ENCODE measurements at places on chromosomes 11 and 22.

DNA sequence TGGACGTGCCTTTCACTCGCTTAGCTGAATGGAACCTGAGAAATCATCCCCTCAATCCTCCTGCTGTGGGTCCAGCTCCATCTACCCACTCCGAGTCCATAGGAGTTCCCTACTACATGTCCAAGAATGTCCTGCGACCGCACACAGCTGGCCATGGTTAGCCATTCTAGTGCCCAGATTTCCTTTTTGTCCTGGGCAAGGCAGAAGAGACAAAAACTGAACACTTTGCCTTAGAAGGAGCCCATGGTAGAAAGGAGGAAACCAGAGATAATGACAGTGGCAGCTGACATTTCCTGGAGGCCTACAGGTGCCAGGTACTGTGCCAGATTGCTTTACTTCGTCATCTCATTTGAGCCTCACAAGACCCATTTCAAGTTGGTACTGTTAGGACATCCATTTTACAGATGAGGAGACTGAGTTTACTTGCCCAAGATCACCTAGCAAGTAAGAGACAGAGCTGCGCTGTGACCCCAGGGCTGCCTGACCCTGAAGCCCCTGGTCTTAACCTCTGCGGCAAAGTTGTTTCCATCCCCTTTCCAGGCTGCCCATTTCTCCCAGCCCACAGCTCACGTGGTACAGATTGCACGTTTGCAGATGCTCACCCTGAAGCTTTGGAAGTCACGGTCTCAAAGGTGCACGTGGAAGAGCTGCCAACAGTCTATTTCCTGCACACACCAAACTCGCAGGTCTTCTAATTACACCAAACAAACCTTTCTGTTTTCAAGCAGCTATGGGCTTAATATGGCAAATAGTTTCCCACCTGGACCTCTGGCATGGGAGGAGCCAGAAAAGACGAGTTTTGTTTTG lies 112.7 kb downstream of the ZBTB16 start:
- DNase-seq = no peak

GRCh38 chr22:26273011-26273675 lies 103.9 kb downstream of the SEZ6L start:
- no peak for DNase-seq

DNA sequence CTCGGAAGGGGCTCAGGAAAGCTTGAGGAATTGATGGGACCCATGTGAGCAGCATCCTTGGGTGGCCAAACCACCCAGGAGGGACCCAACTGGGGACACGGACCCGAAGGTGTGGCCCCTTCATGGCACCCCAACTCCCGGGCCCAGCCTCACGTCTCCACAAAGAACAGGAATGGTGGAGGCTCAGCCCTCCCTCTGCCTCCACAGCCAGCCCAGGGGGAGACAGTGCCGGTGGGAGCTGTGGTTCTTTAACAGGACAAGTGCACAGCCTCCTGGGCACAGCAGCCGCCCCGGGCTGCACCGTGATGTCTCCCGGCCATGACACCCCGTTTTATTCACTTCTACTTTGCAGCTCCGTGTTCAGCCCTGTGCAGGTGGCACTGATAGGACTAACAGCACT lies 587.2 kb downstream of the BRD1 start:
- no peak for DNase-seq

- DNase-seq = no peak
Measured at GRCh38 chr11:19705936-19706335, 6.7 kb upstream of the NAV2 start.

- no peak for DNase-seq
Measured at GRCh38 chr11:96221244-96222070, 121.5 kb downstream of the MAML2 start.

DNA sequence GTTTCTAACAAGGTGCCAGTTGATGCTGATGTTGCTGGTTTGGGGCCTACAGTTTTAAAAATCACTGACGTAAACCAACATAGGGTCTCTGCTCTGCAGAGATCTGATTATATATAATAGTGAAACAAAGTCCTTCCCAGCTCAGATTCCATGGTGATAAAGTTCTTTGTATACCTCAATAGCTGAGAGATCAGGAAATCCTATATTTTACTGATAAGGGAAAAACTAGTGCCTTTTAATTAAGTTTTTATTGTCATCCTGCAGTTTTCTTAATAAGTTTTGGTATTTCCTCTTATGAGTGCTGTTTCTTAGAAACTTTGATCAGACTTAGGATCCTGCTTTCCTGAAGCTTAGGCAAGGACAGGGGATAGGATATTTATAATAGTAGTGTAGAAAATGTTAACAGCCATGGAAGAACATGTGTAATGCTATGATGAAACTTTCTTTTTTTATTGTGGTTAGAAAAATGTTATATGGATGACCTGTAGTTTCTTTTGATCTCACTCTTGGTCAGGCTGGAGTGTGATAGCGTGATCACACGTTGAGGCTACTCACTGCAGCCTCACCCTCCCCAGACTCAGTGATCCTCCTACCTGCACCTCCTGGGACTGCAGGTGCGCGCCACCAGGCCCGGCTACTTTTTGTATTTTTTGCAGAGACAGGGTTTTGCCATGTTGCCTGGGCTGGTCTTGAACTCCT lies 14.1 kb downstream of the CAPRIN1 start:
- no peak for DNase-seq

DNA sequence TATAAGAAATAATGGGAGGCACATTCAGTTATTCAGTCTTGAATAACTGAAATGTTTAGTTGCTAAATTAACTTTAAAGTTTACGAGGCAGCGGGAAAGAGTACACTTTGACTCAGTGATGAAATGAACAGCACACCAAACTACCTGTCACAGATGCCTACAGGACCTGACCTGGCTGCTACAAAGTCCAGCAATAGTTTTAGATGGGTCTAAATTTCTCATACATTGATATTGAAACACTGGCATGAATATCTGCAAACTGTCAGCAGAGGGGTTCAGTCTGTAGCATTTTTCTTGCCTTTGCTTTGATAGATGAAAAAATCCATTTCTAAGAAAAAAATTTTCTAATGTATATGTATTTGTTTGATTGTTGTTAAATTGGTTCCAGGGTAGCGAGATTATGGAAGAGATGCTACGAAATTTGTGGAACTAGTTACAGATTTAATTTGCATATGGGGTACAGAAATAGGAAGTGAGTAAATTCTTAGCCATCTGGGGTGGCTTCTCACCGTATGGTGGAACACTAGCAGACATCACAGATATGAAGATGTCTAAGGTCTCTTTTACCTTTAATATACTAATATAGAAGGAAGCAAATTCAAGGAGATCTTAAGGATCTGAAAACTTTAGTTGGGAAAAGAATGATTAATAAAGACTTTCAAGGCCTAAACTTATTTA lies 20.8 kb upstream of the GAB2 start:
- DNase-seq = no peak

- DNase-seq = no peak
Measured at GRCh38 chr11:106683435-106683834, 334.8 kb downstream of the GUCY1A2 start.

DNA sequence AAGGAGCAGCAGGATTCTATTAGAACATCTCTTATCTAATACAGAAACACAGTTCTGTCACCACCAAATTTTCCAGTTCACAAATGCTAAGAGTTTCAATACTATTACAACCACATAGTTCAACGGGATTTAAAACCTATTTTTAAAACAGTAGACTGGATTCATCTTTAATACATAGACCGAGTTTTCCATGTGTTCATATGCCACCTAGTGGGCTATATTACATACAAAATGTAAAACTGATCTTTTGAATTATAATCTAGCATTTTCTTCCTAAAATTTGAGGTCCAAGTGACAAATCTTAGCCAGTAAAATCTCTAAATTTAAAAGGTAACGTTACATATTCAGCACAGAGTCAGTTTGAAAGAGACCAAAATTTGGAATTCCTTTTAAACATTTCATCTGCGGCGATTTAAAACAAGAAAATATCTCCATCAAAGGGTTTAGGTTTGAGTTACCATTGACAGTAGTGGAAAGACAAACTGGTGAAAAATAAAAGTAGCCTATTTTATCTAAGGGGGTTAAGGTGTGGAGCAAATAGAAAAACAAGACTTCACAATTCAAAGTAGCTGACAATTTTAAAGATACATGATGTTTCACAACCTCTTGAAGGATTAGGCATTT lies 269.3 kb upstream of the MPPED2 start:
- no peak for DNase-seq

DNA sequence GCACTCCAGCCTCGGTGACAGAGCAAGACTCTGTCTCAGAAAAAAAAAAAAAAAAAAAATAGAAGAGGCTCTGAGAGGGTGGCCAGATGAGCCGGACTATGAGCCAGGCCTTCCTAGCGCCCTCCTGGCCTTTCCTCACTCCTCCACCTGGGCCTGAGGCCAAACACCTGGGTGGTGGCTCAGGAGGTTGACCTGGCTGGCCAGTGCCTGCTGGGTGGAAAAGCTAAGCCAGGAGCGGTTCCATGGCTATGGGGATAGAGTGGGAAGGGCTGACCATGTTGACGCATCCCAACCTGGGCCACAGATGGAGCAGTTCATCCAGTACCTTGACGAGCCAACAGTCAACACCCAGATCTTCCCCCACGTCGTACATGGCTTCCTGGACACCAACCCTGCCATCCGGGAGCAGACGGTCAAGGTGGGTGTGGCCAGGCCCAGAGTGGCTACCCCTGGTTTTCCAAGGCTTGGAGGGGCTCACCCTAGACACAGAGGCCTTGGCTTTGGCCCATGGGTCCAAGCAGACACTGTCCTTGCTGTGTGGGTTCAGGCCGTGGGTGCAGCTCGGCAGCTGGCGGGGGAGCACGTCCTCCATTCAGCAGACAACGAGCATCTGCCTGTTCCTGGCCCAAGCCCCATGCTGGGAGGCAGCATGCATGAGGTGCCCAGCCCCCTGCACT lies 7.6 kb downstream of the SCYL1 start:
- no peak for DNase-seq

DNA sequence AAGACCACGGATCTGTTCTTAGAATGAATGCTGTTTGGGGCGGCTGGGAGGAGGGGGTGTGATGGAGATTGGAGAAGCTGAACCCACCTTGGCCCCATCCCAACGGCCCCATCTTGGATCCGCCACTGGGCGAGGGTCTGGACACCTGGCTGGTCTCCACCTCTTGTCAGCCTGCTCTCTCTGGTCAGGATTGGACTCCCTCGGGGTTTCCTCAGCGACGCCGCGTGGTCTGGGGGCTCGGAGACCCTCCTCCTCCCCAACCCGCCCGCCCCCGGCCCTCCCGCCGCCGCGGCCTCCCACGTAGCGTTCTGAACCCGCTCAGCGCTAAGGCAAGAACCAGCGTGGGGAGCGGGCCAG lies 4.3 kb upstream of the FLI1 start:
- no peak for DNase-seq

DNA sequence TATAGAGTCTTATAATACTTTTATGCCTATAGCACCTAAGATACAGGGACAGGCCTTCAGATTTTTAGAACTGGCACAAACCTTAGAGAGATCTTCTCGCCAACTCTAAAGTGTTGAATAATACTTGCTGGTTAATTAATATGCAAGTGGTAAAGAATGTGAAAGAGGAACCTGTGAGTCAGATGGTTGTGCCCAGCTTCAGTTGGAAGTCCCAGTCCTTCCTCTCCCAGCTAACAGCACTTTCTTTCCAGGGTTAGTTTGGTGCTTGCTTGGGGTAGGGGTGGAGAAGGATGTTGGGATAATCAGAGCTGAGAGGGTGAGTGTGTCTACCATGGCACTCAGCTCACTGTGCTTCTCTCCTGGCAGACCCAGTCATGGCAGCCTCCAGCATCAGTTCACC lies 4.9 kb upstream of the TMEM132A start:
- no peak for DNase-seq

GRCh38 chr11:9653871-9654270 lies 10.0 kb upstream of the SWAP70 start:
- no peak for DNase-seq

GRCh38 chr11:114258696-114259095 lies 37.5 kb upstream of the NNMT start:
- no peak for DNase-seq

DNA sequence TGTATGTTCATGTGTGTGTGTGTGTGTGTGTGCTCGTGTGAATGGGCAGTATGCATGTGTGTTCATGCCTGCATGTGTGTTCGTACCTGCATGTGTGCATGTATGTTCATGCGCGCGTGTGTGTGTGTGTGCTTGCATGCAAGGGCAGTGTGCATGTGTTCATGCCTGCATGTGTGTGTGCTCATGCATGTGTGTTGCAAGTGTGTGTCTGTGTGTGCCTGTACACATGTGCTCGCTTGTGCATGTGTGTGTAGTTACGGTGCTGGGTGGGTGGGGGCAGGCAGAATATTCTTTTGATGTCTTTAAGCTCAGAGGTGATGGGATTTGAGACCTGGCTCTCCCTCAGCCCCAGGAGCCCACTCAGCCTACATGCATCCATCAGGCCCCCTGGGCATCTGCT lies 822.1 kb downstream of the BRD1 start:
- DNase-seq = no peak

GRCh38 chr11:102306048-102306597 lies 11.2 kb upstream of the BIRC3 start:
- DNase-seq = no peak

DNA sequence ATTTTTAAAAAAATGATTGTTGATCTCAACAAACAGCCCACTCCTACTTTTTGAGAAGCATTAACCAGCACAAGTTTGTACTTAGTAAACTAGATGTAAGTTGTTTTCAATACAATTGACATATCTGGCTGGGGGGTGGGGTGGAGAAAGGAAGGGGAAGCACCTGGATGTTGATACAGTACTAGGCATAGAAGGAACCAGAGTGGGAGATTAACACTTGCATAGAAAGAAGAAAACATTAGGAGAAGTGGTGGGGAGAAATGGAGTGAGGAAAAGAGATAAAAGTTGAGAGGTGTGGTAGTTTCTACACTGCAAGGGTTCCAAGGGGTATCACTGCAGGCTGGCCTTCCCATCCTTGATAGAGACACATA lies 10.6 kb upstream of the GAB2 start:
- no peak for DNase-seq

GRCh38 chr11:117792241-117792640 lies 4.8 kb downstream of the DSCAML1 start:
- no peak for DNase-seq

DNA sequence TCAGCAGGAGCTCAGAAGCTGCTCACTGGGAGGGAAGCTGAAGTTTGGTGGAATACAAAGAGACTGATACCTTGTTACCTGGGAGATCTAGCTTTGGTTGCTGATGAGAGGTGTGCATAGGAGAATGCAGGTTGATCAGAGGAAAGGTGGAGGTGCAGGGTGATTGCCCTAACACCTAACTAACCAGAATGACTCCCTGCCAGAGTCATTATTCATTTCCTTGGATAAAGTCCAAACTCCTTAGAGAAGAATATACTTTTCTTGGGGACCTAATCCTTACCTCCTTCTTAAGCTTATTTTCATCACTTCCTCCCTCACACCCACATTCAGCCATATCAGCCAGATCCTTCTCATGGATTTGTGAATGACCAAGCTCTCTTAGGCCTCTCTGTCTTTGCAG lies 814.2 kb upstream of the TENM4 start:
- DNase-seq = no peak

DNA sequence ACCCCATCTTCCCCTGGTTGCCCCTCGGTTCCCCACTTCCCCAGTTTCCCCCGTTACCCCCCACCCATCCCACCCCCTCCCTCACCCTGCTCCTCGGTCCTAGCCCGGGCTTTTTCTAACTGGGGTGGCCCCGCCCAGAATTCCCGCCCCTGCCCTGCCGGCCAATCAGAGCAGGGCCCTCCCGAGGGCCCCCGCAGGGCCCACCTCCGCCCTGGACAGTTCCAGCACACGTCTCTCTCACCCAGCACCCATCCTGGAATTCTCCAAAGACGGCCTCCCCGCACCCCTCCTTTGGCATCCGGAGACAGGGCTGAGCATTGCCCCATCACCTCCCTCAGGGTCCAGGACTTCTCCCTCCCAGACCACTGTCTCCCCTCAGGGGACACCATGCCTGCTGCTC lies at the start of gene H19:
Gene H19, minus strand, starts transcription at position 88 of the 400 bp plus-strand sequence.
- DNase-seq = no peak
